Fibroblast of skin of abdomen (primary cell): ENCODE measurements at places on chromosomes 12 and 14.
A peak's percentile ranks its signal among the peaks of the same experiment; 100 is the strongest.

DNA sequence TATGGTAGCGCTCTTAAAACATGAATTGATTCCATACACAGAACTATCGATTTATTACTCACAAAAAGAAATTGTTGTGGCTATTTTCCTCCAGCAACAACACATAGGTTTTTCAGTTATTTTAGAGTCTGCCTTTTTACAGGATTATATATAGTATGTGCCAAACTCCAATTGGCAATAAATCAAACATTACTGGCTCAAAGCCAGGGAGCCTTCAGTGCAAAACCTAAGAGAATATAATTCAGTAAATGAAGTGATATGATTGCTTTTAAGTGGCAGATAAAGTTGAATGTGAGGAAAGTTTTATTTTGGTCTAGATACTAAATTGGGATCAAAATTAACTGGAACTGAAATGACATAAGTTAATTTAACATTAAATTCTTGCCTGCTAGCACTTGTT is 234.8 kb downstream of the PIK3C2G start:
- no peak for DNase-seq

- no peak for DNase-seq
Observed at GRCh38 chr12:3740480-3741231, 12.3 kb downstream of the CRACR2A start.

GRCh38 chr12:27151479-27151878 is 69.1 kb upstream of the C12orf71 start:
- DNase-seq: no peak

GRCh38 chr12:89427508-89428156 is 75.3 kb upstream of the DUSP6 start:
- DNase-seq: no peak

- DNase-seq: no peak
Observed at GRCh38 chr12:82698708-82699564, 12.2 kb downstream of the TMTC2 start.

DNA sequence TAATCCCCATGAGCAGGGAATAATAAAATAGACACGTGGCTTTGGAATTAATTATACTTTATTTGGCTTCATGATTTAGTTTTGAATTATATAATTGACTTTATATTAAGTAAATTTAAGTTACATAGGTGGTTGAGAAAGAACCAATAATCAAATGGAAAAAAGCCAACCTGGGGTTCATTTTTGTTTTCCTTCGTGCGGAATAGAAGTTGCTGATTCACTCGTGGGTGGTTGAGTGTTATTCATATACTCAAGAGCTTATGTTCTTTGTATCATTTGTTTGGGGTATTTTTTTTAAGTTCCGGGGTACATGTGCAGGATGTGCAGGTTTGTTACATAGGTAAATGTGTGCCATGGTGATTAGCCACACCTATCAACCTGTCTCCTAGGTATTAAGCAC is 58.0 kb downstream of the ZNF664 start:
- no peak for DNase-seq

DNA sequence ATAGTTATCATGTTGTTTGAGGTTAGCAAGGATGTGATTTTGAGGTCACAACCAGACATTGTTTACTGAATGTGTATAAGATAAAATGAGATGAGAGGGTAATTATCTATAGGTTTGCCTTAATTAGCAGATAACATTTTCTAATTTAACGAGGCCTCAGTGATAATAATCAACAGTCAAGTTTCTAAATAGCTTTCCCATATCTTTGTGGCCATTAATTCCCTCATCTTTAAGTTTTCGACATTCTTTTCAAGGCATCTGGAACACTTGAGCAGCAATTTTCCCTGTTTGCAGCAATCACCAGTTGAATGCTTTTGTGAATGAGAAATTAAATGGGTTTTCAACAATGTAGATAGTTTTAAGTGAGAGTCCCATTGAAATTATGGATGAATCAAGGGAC is 304.1 kb downstream of the SYT1 start:
- DNase-seq: no peak

GRCh38 chr12:44287545-44287944 is 451.7 kb downstream of the TMEM117 start:
- DNase-seq: peak; percentile 48

GRCh38 chr12:27635349-27635972 is 60.8 kb upstream of the REP15 start:
- peak; percentile 70 for DNase-seq

DNA sequence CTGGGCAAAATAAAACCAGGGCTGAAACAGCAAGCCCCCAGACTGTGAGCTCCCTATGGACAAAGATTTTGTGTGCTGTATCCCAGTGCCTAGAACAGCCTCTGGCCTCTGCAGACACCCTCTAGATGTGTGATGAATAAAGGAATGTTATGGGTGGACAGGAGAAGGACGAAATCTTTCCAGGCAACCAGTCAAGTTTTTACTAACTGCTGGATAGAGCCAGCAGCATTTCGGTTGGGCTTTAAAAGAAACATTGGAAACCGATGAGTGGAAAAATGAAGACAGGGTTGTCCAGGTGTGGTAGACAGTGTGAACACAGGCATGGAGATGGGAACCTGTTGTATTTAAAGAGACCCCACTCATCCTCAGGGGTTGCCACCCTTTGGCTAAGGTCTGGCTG is 4.0 kb downstream of the CHGA start:
- DNase-seq: no peak

DNA sequence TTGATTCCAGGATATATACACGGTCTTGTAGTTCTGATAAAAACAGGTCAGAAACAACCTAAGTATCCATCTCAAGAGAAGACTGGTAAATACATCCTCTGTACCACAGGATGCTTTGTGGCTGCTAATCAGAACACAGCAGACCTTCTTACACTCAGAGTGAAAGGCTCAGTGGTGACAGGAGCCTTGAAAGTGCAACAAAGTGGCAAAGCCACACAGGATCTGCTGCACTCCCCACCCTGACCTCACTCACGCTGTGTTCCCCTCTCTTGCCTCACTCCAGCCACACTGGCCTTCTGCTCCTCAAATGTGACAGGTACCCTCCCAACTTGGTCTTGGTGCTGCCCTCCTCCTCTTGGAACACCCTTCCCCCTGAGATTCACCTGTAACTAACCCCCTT is 98.1 kb upstream of the GRIP1 start:
- DNase-seq: no peak
